ENCODE measurements at places on chromosomes 16 and 17. TPM values are rescaled to one million over a fixed set of nuclear protein-coding genes. Genes with fewer than 3 reads are reported as not detected.
A peak's percentile ranks its signal among the peaks of the same experiment; 100 is the strongest.

GRCh38 chr16:11597235-11598095, 10.7 kb upstream of the LITAF start:
- peak overlapping the region; percentile 66 for H3K27ac ChIP-seq
- H3K4me3 ChIP-seq: no peak overlapping the region
- H3K4me1 ChIP-seq: no peaks in the 10 kb centered on the region
- H3K36me3 ChIP-seq: no peaks in the 10 kb centered on the region
- H3K27me3 ChIP-seq: no peaks in the 10 kb centered on the region
- no peak for DNase-seq

DNA sequence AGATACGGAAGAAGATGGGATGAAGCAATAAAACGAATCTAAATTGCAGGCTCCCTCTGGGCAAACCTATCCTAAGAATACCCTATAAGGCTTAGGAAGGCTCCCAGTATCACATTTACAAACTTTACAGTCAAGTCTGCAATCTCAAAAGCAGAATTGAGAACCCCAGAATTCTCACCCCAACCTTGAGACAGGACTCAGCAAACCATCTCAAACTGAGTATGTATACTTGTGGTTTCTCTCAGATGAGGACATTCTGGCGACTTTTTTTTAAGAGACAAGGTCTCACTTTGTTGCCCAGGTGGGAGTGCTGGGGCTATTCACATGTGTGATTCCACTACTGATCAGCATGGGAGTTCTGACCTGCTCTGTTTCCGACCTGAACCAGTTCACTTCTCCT, 19.3 kb upstream of the ITGA2B start:
- H3K27me3 ChIP-seq: no peaks in the 10 kb centered on the region
- H3K4me3 ChIP-seq: no peak overlapping the region
- H3K27ac ChIP-seq: no peak overlapping the region
- H3K4me1 ChIP-seq: no peaks in the 10 kb centered on the region
- H3K36me3 ChIP-seq: no peaks in the 10 kb centered on the region
- DNase-seq: no peak

DNA sequence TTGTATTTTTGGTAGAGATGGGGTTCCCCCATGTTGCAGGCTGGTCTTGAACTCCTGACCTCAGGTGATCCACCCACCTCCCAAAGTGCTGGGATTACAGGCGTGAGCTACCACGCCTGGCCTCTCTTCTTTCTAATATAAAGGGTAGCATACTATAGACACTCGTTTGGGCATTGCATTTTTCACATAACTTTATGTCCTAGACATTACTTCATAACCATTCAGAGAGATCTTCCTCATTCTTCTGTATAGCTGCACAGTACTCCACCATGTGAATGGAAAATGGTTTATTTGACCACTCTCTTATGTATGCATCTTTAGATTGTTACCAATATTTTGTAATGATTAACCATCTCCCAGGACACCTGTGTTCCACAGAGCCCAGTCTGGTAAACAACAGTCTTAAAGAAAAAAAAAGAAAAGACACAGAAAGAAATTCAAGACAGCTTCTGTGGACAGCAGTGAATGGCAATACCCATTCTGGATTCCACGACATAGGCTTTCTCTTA, 42.1 kb downstream of the TK2 start:
- no peak for DNase-seq
- H3K4me3 ChIP-seq: no peak overlapping the region
- peaks cover 25% of the 10 kb centered on the region for H3K4me1 ChIP-seq
- H3K27ac ChIP-seq: peak overlapping the region; percentile 73
- H3K27me3 ChIP-seq: no peaks in the 10 kb centered on the region

- no peaks in the 10 kb centered on the region for H3K27me3 ChIP-seq
- no peak for DNase-seq
Observed at GRCh38 chr17:76199469-76199868, 40.8 kb downstream of the RNF157 start.

DNA sequence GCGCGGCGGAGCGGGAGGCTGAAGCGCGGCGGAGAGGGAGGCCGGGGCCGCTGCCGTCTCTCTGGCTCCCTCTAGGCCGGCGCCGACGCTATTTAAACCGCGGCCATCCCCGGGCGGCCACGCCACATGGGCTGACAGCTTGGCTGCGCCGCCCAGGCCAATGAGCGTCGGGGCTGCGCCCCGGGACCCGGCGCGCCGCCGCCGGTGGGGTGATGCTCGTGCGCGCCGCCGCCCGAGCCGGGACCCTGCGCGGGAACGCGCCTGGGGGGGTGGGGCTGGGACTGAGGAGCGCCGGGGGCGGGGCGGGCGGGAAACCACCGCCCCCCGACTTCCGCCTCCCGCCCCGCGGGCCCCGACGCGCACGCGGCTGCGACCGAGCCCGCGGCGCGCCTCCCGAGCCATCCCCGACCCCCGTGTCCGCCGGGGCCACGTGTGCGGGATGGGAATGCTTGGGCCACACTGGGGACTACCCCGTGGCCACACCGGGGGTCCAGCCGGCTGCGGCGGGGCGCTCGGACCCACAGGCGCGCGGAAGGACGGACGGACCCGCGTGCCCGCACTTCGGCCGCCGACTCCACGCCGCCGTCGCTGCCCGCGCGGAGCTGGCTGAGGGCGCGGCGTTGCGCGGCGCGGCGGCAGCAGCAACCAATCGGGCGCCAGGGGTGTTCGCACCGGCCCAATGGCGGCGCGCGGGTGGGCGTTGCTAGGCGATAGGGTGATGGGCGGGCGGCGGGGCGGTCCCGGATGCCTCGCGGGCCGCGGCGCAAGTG, at the start of gene FASN:
Gene FASN, minus strand, starts transcription at position 68 of the 770 bp plus-strand sequence. CDS start 1,791 bp downstream, outside the sequence.
- H3K4me1 ChIP-seq: peaks cover 35% of the 10 kb centered on the region
- peak within 1 kb of the TSS; percentile 98 for H3K4me3 ChIP-seq
- no peaks in the 10 kb centered on the region for H3K27me3 ChIP-seq
- peaks cover 27% of the 10 kb centered on the region for H3K36me3 ChIP-seq
- H3K27ac ChIP-seq: peak within 1 kb of the TSS; percentile 98
- DNase-seq: peak; percentile 94

- H3K36me3 ChIP-seq: no peaks in the 10 kb centered on the region
- peaks cover 15% of the 10 kb centered on the region for H3K27me3 ChIP-seq
- no peak overlapping the region for H3K4me3 ChIP-seq
- DNase-seq: no peak
- H3K27ac ChIP-seq: no peak overlapping the region
Observed at GRCh38 chr16:783404-784161, 4.6 kb downstream of the RPUSD1 start.

- H3K27ac ChIP-seq: no peak within 1 kb of the TSS
- H3K27me3 ChIP-seq: peaks cover 8% of the 10 kb centered on the region
- no peak for DNase-seq
Observed at GRCh38 chr17:48429638-48430586, at the start of gene SKAP1. Gene SKAP1, minus strand, starts transcription at chr17:48430214.

CLEC18B gene
- not detected for total RNA-seq

GNG13 gene
- not detected for total RNA-seq
